ENCODE measurements at places on chromosomes 5 and 9.

DNA sequence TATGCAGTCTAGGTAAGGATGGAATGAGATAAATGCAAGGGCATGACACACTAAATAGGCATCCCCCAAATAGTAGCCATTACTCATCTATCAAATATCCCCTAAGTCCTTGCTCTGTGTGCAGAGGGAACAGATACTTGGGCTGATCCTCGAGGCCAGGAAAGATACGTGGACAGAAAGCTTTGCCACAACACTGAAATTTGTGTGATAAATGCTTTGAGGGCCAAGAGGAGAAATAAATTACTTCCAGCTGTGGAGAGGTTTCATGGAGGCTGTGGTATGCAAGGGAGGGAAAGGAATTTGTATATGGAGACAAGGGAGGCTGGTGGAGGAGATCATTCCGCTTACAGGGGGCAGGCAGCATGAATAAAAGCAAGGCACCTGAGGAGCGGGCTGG, 18.5 kb downstream of the ATOX1 start:
- DNase-seq, result no peak

DNA sequence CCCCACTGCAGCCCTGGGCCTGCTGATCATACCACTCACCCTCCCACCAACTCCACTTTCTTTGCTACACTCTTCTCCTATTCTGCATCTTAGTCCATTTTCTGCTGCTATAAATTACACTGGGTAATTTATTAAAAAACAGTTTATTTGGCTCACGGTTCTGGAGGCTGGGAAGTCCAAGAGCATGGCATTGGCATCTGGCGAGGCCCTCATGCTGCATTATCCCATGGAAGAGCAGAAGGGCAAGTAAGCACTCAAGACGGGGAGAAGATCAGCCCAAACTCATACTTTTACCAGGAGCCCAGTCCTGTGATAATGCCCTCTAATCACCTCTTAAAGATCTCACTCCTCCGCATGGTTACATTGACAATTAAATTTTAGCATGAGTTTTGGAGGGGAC, 9.4 kb downstream of the GLIPR2 start:
- DNase-seq, result no peak

DNA sequence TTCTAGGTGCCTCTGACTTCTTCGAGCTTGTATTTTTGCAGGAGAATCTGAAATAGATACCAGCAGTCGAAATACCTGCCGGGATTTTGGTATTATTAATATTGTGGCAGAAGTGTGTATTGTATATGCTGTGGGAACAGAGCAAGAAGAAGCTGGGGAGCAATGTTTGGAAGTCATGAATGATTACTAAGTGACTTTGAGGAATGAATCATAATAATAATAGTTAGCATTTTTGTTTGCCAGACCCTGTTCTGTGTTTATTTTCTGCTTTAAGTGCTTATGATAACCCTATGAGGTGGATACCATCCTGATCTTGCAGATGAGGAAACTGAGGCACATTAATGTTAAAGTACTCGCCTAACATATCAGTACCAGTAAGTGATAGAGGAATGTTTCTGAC, 32.4 kb downstream of the RAB24 start:
- DNase-seq, result no peak

DNA sequence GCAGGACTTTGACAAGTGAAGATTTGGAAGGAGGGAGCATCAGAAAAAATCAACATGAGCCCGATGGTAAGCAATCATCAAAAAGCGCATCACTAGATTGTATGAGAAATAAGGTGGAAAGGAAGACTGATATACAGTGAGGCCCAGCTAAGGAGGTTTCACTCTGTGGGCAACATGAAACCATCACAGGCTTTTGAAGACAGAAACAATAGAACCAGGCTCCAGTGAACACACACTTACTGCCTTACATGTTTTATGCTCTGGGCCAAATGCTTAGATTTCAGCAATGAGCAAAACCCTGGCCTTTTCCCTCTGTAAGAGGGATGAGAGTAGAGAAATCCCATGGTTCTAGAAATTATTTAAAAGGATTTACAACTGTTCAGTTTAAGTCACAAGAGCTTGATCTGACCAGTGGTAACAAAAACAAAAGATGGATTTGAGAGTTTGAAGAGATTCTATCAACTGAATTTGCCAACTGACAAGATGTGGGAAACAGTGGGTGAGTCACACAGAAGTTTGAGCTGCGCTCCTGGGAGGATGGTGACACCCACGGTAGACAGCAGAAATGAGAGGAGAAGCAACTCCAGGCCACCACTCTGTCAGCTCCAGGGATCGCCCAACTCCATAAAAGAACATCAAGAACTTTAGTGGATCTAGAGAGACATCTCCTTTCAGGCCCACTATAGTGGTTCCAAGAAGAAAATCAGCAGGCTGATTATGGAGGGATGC, 261.8 kb downstream of the MCTP1 start:
- peak; percentile 72 for DNase-seq

- DNase-seq, result peak; percentile 82
Measured at GRCh38 chr9:107635803-107636174, 146.2 kb upstream of the KLF4 start.

DNA sequence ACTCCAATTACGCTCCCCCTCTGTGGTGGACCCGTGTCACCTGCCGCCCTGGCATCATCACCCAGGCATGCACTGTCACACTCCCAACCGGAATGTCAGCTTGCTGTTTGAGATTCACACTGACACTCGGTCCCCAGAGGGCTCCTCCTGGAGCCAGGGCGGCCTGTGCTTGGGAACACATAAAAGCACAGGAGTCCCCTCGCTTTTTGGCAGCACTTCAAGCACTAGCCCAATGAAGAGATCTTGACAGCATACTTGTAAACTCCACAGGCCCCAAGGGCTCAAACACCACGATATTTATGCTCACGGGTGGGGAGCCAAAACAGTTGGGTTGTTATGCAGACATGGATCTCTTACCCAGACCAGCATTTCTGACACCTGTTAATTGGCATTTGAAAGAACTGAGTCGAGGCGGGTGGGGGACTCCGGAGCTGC, 90.8 kb upstream of the EGFLAM start:
- DNase-seq, result no peak

All from hematopoietic multipotent progenitor cell treated with erythropoietin and hydrocortisone succinate and interleukin-3 and kit ligand, for 4 days (in vitro differentiated cells).